ENCODE measurements at places on chromosomes 4 and X.

GRCh38 chrX:9606971-9607370, 142.1 kb downstream of the TBL1X start:
- no peak for DNase-seq

DNA sequence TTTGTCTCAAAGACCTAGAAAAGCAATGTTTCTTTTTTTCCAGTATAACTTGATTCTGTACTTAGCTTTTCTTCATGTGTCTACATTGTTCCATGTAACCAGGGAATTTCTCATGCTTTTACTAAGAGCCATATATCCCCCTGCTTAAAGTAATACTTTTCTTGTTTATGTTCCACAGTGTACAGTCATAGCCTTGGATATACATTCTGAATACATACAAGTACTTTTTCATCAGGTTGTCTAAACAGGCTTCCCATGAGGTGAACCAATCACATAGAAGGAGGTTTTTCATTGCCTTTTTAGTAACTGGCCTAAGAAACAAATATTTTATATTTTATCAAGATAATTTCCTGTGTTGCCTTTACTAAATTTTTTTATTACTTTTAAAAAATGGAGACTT, 52.8 kb downstream of the SLC2A9 start:
- no peak for DNase-seq

DNA sequence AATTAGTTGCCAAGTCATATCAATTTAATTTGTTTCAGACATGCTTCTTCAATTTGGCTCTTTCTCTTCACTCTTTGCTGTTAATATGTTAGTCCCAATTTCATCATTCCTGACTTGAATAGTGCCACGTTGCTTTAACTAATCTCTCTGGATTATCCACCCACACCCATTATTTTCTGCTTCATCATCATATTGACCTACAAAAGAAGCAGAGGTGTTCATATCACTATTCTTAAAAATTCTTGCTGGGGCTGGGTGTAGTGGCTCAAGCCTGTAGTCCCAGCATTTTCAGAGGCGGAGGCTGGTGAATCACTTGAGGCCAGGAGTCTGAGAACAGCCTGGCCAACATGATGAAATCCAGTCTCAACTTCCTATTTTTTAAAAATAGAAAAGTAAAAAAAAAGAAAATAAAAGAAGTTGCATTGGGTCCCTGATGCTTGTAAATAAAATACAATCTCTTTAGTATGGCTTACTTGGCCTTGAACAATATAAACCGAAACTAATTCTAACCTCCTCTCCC, 65.7 kb upstream of the KCNIP4 start:
- peak; percentile 91 for DNase-seq

- no peak for DNase-seq
Observed at GRCh38 chrX:48919360-48919841, 577 bp upstream of the PIM2 start.
